ENCODE measurements at places on chromosomes 6 and 20.

GRCh38 chr6:125444006-125444923 is 142.5 kb upstream of the HDDC2 start:
- DNase-seq, result no peak

GRCh38 chr6:33854572-33855030 is 50.8 kb upstream of the MLN start:
- peak; percentile 51 for DNase-seq

DNA sequence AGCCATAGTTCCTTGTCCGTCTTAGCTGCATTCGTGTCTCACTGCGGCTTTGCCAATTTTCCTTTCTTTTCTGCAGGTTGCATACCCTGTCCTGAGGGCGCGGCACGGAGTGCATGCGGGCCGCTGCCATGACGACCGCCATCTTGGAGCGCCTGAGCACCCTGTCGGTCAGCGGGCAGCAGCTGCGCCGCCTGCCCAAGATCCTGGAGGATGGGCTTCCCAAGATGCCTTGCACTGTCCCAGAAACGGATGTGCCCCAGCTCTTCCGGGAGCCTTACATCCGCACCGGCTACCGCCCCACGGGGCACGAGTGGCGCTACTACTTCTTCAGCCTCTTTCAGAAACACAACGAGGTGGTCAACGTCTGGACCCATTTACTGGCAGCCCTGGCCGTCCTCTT is 17.1 kb upstream of the EFHC1 start:
- DNase-seq, result no peak

GRCh38 chr20:38123021-38123587 is 42.0 kb downstream of the TGM2 start:
- DNase-seq, result no peak

DNA sequence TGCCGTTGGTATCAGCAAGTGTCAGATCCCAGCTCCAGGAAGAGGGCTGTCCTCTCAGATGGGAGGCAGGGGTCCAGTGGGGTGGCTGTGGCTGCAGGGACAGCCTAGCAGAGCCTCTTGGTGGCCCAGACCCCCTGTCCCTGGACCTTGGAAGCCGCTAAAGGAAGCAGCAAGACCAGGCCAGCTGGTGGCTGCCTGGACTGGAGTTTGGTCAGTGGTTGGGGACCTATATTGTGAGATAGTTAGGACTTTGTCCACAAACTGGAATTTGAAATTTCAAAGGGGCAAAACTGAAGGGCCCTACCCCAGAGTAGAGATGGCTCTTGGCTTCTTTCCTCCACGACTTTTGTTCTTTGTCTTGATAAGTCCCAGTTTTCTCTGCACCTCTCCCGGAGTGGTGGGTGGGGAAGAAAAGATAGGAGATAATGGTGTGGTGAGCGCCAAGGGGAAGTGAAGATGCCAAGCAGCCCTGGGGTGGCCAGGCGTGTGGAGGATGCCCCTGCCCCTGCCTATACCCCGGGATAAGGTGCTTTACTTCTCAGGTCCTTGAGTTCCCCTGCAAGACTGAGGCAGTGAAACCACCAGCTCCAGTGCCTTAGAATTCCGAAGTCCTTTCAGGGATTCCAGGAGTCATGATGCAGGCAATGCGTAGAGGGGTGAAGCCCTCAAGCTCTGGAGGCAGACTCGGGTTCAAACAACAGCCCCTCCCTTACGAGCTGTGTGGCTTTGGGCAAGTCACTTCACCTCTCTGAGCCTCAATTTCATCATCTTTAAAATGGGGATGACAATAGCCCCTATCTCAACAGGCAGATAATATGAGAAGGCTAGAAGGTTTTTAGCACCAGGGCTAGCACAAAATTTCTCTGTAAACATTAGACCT is 40.2 kb downstream of the HNF4A start:
- DNase-seq, result no peak

- DNase-seq, result no peak
Observed at GRCh38 chr6:21519642-21520041, 73.9 kb upstream of the SOX4 start.

Measured in COR-L47 (cell line).